Hindlimb muscle (tissue), 1 donor: ENCODE measurements at places on chromosomes 2 and 18.
A peak's percentile ranks its signal among the peaks of the same experiment; 100 is the strongest.

GRCh38 chr2:217662984-217663602 lies 339.7 kb downstream of the TNS1 start:
- no peak for DNase-seq

DNA sequence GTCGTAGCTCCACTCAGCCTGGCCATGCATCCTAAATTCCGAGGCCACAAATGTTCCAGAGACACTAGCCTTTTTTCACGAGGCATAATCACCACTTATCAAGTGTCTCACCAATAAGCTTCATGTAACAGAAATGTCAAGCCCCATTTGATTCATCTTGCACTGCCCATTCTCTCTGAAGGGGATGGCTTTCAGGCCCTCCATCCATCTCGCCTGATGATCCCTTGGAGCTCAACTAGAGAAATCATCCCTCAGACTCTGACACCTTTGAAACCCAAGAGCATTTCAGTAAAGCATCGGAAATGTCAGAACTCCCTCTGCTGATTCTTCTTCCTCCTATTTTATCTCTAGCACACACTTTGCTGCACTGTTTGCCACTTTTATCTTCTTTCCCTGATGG lies 91.7 kb downstream of the DCC start:
- no peak for DNase-seq

DNA sequence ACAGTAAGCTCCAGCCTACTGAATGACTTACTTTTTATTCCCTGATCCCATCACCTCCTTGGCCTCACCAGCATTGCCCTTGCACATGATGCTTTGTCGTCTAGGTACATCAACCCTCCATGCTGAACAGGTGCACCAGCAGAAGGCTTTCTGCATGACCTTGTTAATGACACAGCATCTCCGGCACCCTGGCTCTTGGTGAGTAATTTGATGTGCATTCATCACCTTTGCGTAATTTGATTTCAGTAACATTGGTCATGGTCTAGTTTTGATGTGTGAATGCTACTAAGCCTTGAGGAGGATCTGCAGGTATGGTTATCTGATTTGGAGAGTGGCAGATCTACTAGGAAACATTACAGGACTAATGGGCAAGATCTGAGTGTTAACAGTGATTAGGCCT lies 103.6 kb downstream of the STK39 start:
- DNase-seq, result no peak

DNA sequence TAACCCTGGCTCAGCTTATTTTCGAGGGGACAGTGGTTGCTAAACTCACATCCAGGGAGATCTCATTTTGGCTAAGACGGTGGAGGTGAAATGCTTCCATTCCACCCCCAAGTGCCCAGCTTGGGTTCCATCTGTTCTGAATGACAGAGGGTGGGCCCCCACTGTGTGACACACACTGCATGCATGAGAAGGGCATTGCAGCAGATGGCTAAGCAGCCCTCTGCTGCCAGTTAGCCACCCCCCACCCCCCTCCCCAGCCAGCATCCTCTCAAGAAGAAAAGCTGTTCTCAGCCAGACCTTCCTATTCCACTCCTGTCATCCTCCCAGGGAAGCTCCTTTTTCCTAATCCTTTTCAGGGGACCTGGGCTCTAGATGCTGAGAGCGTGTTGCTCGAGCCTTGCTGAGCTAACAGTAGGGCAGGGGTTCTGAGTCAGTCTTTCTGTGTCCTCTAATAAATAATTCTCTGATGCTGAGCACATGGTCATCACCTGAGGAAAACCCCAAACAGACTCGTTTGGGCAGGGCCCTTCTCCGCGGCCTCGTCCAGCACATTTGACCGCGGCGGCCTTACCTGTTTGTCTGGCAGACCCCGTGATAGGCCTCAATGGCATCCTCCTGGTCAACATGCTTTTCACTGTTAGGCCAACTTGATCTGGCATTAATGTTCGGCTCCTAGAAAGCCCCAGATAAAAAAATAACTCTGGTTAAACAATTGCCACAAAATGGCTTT lies 49.5 kb upstream of the ACAA2 start:
- no peak for DNase-seq

DNA sequence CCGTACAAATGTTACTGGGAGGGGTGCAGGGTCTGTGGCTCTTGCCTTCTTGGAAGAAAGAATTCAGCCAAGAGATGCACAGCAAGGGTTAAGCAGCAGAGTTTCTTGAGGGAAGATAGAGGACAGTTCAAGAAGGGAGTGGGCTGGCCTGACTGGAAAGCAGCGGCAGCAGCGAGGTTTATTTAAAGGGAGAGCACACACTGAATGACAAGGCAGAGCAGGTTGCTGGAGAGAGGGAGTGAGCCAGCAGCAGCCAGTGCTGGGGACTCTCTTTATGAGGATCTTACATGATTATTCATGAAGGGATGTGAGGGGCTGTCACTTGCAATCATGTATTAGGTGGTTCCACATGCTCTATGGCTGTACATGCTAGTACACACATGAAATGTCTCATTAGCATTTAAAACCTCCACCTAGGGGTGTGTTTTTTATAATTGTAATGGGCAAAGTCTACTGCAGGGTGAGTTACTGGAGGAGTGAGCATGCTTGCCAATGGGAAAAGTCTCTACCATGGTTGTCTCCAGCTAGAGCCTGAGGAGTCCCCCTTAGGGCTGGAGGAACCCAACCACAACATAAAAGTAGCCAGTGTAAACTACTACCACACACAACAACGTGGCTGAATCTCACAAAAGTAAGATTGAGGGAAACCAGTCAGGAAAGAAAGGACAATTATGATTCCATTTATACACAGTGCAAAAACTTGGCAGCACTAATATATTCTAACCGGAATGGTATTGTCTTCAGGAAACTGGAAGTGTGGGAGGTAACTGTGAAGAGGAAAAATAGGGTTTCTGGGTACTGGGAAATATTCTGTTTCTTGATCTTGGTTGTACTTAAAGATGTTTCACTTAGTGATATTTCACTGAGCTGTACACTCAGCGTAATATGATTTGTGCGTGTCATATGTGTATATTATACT lies 87.6 kb upstream of the FAM110C start:
- peak; percentile 5 for DNase-seq

GRCh38 chr18:54765636-54766375 lies 62.5 kb upstream of the RAB27B start:
- DNase-seq, result no peak

DNA sequence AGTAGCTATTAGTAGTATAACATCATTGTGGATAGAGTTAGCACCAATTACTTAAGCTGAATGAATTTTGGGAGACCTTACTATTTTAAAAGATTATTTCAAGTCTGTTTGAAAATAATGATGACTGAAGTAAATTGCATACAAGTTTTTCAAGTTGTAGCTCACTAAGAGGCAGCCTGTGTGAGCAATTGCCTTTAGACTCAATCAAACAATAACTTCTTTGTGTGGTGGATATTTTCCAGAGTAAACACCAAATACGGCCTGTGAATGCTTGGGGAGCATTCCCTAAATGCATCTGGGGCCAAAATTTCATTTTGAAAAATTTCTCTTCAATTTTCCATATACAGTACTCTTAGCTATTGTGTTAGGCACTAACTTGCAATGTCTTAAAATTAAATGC lies 7.9 kb downstream of the SERPINB12 start:
- DNase-seq, result no peak

GRCh38 chr2:64934530-64934929 lies 54.7 kb upstream of the SLC1A4 start:
- DNase-seq, result no peak

GRCh38 chr2:233208382-233209116 lies 42.9 kb upstream of the ATG16L1 start:
- DNase-seq, result no peak
